Lung (tissue), 17 donors: ENCODE measurements at places on chromosomes 2 and 18.

DNA sequence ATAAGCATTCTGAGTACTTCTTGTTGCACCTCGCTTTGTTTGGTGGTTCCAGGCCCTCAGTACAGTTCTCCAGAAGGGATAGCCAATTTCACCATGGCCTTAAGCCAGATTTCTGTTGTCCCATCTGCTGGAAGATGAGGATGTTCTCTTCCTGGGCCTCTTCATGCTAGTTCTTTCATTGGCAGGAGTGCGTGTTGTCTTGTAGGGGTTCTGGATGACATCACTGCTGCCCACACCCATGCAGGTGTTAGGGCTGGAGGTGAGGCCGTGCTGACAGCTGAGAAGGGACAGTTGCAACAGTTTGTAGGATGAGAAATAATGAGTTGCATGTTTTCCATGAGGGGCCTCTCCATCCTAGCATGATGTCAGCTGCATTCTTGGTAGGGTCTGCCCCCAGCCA, 142.9 kb downstream of the LDLRAD4 start:
- no peak for DNase-seq

DNA sequence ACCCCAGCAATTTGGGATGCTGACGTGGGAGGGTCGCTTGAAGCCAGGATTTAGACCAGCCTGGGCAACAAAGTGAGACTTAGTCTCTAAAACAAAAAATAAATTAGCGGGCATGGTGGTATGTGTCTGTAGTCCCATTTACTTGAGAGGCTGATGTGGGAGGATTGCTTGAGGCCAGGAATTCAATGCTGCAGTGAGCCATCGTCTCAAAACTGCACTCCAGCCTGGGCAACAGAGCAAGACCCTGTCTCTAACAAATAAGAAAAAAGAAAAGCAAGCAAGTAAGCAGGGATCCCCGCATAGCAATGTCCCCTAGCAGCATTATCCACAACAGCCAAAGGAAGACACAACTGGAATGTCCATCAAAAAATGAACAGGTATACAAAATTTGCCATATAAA, 3.4 kb downstream of the TXNL1 start:
- no peak for DNase-seq

- no peak for DNase-seq
These were observed 57.3 kb upstream of the C2orf15 start for GRCh38 chr2:99084256-99084655.

DNA sequence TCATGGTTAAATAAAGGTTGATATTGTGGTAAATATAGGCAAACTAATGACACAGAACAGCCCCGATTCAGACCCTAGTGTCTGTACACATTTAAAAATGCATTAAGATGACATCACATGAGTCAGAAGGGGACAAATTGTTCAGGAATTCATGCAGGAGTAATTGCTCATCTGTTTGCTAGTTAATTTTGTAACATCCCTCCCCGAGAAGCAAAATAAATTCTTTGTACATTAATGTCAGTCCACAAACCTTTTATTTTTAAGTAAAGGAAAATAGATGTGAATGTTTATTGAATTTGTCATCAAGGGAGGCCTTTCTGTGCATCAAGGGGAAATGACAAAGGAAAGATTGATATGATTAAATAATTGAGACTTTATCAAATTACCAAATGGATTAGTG, 69.9 kb downstream of the SH3BP4 start:
- DNase-seq: no peak

DNA sequence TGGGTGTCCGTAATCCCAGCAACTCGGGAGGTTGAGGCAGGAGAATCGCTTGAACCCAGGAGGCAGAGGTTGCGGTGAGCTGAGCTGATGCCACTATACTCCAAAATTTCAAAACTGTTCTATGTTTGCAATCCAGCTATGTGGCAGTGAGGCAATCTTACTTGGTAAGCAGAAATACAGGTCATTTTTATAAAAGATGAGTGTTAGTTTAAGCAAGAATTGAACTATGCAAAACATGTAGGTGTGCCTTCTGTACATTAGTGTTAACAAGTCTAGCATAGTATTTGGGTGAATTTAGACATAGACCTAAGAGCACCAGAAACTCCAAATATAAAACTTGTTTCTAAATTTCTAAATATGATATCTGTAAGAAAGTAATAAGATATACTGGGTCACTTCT, 7.2 kb downstream of the DSC1 start:
- no peak for DNase-seq

DNA sequence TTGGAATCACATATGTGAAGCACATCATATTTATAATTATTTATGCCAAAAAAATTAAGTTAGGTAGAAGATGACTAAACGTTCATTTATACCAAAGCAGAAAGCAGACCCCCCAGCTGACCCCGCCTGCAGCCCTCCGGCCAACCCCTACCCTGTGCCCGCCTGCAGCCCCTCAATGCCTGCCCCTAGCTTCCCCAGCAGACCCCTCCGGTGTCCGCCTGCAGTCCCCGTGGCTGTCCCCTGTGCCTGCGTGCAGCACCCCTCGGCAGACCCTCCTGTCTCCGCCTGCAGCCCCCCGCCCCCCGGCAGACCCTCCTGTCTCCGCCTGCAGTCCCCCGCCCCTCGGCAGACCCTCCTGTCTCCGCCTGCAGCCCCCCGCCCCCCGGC, 136.2 kb downstream of the NFATC1 start:
- no peak for DNase-seq

- no peak for DNase-seq
These were observed 5.8 kb upstream of the KIF3C start for GRCh38 chr2:25988134-25988533.

DNA sequence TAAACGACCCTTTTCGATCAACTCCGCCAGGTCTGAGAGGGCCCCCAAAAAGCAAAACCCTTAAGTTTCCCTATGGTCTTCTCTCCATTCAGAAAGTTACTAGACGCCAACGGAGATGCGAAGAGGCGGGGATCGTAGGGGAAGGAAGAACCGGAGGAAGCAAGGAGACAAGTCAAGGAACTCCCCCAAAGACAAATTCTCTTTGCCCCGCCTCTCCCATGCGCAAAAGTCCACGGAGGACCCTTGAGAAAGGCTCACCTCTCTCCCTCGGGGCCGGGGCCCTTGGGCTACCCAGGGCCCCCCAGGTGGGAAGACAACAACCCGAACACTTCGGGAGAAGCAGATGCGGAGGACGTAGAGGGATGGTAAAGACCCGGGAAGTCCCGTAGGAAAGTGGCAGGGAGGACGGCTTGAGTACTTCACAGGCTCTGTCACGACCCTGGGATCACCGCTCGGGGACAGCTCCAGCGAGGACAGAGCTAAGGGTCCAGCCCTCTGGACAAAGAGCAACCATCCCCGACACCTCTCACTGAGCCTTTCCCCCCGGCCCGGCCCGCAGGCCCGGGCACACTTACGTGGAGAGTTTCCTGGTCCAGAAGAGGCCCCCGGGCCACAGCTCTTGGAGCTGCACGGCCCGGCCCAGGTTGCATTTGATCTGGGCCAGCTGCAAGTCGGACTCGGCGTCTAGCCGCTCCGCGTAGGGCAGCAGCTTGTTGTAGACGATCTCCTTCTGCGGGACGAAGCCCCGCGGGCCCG, 647 bp downstream of the PSME4 start:
- DNase-seq: peak; percentile 57

GRCh38 chr2:70657246-70657645, 103.6 kb upstream of the TGFA start:
- no peak for DNase-seq

GRCh38 chr2:195608768-195609454, 48.1 kb upstream of the SLC39A10 start:
- no peak for DNase-seq

GRCh38 chr18:44859751-44860439, 179.2 kb downstream of the SETBP1 start:
- DNase-seq: no peak

DNA sequence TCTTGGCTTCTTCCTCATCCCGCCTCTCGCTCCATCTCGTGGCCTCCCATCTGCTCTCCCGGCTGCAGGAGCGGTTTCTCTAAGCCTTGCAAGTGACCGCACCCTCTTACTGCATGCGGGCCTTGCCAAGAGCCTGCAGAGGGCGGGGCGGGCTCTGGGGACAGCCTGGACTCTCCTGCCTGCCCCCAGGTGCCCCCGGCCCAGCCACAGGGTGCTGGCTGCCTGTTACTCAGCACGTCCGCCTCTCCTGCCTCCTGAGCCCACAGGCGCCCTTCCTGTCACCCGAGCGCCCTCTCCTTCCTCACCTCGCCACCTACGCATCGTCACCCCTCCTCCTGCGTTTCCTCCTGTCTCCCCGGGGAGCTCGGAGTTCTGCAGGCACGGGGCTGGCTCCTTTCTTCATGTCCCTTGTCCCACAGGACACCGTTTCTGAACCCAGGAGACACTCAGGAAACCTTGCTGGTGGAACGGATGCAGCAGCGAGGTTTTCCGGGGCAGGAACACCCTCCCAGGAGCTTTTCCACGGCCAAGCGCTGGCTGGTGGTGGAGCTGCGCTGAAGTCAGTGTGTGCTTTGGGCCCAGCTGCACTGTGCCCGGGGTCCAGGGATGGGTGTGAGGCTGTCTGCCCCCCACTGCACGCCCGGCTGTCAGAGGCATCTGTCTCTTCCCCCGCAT, 28.5 kb downstream of the HPCAL1 start:
- peak; percentile 22 for DNase-seq

DNA sequence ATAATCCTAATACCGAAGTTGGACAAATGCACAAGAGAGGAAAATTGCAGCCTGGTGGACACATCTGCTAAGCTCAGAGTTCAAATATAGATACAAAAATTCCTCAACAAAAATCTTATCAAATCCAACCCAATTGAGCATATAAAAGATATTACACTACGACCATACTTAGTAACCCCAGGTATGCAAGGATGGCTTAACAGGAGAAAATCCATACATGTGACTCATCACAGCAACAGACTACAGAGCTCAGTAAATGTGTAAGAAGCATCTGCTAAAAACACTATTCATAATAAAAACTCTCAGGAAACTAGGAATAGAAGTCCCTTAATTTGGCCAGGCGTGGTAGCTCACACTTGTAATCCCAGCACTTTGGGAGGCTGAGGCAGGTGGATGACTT, 28.3 kb downstream of the HS6ST1 start:
- DNase-seq: no peak

- no peak for DNase-seq
These were observed 27.6 kb upstream of the GNAL start for GRCh38 chr18:11661430-11661829.

- DNase-seq: peak; percentile 80
These were observed at the start of gene ARL4C for GRCh38 chr2:234496835-234497593. Gene ARL4C, minus strand, starts transcription at chr2:234497081. Its CDS starts 495 bp downstream, at chr2:234496586.

GRCh38 chr2:193891023-193891422, 1696.3 kb upstream of the TMEFF2 start:
- no peak for DNase-seq

GRCh38 chr2:236861944-236862343, 223.7 kb upstream of the COPS8 start:
- DNase-seq: no peak

GRCh38 chr18:4430836-4431235, 24.3 kb downstream of the DLGAP1 start:
- no peak for DNase-seq
